ENCODE measurements at places on chromosomes 13 and 19. TPM values are rescaled to one million over a fixed set of nuclear protein-coding genes. Genes with fewer than 3 reads are reported as not detected.

The KIR2DL1 gene
- total RNA-seq: not detected

The ZSWIM9 gene
- total RNA-seq: 6.5 TPM

DNA sequence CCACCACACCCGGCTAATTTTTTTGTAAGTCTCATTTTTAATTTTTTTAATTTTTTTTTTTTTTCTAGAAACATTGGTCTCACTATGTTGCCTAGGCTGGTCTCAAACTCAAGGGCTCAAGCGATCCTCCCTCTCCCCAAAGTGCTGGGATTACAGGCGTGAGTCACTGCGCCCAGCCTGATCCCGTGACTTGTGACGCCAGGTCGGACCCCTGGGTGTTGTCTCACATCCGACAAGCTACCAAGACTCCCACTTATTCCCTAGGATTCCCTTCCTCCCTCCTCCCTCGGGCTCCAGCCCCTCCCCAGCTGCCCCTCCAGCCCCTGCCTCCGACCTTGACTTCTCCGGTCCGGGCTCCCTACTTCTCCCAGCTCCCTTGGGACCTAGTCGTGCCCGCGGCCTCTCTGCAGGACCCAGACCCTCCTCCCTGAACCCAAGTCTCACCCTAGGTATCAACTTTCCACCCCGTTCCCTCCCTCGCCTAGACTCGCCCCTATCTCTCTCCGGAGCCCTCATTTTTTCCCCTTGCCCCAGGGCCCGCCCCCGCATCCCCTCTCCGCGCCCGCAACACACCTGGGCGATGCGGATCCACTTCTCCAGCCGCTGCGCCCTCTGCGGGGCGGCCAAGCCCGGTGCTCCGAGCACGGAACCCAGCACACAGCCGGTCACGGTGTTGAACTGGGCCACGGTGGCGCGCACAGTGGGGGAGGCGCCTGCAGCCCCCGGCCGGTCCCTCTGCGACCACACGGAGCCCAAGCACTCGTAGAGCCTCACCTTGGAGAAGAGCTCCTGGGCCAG lies 13.1 kb downstream of the RGL3 start:
- peak; percentile 21 for DNase-seq

DNA sequence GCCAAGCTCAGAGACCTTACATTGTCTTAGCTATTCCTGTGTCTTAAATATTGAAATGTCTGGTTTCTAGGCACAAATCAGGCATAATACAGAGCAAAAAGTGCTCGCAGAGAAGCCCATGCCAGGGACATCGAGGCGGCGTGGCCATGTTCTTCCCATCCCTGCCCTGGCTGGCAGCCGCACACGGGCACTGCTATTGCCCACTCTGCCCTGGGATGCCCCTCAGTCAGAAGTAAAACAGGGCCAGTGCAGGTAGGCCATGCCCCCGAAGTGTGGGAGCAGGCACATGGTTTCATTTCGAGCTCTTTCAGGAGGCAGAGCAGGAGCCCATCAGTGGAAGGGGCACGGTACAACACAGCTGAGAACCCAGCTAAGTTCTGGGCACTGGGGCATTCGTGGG lies 113.5 kb downstream of the COL4A1 start:
- DNase-seq: no peak

GRCh38 chr19:17303940-17304267 lies 679 bp upstream of the ABHD8 start:
- no peak for DNase-seq

GRCh38 chr13:77312311-77312710 lies 14.6 kb downstream of the MYCBP2 start:
- no peak for DNase-seq

DNA sequence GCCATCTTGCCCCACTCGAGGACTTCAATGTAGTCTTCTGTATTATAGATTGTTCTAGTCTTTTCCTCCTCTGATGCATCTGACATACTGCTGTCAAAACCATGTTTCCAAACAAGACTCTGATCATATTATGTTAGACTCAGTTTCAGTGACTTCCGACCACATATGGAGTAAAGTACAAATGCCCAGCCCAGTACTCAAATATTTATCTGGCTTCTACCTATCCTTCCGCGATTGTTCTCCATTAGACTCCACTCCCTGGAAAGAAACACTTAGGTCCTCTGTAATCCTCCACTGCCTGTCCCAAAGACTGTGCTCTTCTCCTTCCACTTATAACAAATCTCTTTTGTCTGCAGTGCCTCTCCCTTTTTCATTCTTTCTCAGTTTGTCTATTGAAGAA lies 439.5 kb downstream of the EFNB2 start:
- no peak for DNase-seq

DNA sequence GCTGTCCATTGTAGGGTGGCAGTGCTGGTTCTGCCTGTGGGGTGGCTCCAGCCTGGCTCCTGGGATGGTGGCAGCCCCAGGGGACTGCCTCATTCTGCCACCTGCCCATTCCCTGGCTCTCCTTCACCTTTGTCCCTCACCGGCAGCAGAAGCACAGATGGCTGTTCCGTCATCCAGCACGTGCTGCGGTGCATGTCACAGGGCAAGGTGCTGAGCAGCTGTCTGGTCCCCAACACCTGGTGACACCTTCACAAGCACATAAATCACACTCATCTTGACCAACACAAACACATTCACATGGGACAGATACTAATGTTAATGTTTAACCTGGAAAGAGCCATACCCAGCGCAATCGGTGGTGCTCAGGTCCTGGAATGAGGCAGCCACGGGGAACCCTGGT lies 126.8 kb downstream of the UQCRFS1 start:
- no peak for DNase-seq

The CLPTM1 gene
- total RNA-seq: 49.8 TPM

DNA sequence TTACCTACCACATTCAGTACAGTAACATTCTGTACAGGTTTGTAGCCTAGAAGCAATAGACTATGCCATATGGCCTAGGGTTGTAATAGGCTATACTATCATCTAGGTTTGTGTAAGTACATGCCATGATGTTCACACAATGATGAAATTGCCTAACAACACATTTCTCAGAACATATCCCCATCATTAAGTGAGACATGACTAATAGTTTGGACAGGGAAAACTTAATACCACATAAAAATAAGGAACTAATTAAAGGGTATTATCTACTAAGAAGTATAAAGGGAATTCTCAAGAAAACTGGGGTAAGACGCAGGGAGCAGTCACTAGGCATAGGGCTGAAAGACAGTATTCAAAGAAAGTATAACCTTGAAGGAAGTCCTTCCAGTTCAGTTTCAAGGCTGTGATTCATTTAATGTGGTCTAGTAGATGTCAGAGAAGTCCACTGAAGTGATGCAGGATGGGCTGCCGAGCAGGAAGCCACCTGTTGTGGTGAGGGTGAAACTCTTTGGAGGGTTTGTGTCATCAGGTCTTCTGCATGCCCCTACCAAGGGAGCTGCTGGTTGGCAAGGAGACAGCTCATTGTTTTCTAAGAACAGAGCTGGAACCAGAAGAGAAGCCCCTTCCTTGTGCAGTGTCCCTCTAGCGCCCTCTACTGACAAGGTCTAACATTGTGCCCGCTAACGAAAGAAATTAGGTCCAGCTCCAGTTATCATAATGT lies 122.9 kb downstream of the OLFM4 start:
- peak; percentile 73 for DNase-seq

The SHISA2 gene
- 0.27 TPM for total RNA-seq

The SPACA4 gene
- total RNA-seq: not detected

- peak; percentile 70 for DNase-seq
These were observed at the start of gene PPM1N for GRCh38 chr19:45498411-45499195. TSS of gene PPM1N (plus strand) at chr19:45498443. CDS start at chr19:45498473, 30 bp downstream.

DNA sequence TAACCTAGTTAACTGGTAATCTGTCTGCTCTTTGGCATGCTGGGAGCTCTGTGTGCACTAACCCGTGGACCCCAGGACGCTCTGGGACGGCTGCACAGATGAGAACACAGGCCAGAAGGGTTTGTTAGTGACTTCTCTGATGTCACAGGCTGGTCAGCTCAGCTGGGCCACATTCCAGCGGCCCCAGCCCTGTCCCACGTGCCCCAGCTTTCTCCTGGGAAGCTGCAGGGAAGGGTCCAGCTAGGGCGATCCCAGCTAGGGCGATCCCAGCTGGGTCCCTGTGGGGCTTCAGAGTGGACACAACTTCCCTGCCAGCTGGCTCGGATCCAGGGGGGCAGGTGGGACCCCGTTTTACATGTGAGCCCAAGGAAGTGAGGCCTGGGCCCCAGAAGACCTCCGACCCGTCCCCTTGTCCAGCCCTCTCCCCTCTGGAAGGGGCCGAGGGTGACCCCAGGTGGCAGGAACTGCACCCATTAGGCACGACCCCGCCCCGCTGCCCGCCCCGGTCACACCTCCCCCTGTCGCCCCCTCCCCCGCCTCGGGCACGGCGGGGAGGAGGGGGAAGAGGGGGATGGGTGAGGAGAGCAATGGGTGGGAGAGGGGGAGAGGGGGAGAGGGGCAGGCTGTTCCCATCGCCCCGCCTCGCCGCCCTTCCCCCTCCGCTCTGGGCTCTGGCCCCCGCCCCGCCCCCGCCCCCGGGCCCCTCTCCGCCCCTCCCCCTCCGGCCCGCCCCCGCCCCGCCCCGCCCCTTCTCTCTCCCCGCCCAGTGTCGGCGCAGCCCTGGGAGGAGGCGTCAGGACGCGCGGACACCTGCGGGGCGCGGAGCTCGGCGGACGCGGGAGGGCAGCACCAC lies 75.2 kb upstream of the MCF2L start:
- DNase-seq: no peak

DNA sequence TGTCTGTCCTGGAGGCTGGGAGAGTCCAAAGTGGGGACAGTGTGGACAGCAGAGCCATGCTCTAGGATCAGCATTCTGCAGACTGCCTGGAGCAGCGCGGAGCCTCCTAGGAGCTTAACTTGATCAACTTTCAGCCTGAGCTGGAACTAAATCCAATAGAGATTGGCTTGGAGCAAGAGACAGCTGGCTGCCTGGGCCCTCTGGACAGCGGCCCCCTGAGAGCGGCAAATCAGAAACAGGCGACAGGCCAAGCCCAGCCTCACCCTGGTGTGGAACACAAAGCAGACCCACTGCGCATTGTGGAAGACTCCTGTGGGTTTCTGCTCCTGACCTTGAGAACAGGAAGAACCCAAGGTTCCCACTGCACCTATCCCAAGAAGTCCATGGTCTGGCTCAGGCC lies 462.2 kb downstream of the TSHZ3 start:
- DNase-seq: no peak

- DNase-seq: no peak
These were observed 168.6 kb downstream of the OXGR1 start for GRCh38 chr13:96825653-96826052.

The MIER2 gene
- 10.5 TPM for total RNA-seq

The KIR3DL1 gene
- not detected for total RNA-seq

The ZNF699 gene
- 12.4 TPM for total RNA-seq

- peak; percentile 67 for DNase-seq
These were observed 84.3 kb downstream of the IER2 start for GRCh38 chr19:13234518-13234917.

The TEKTIP1 gene
- 0.54 TPM for total RNA-seq

The C19orf85 gene
- total RNA-seq: not detected

Measured in hematopoietic multipotent progenitor cell (in vitro differentiated cells).